ENCODE measurements at places on chromosomes 1 and 21. TPM values are rescaled to one million over a fixed set of nuclear protein-coding genes. Genes with fewer than 3 reads are reported as not detected.
A peak's percentile ranks its signal among the peaks of the same experiment; 100 is the strongest.

- H3K4me3 ChIP-seq: no peak overlapping the region
- H3K36me3 ChIP-seq: no peaks in the 10 kb centered on the region
- peaks cover 4% of the 10 kb centered on the region for H3K27me3 ChIP-seq
- H3K27ac ChIP-seq: no peak overlapping the region
- H3K4me1 ChIP-seq: no peaks in the 10 kb centered on the region
Measured at GRCh38 chr1:161427733-161428516, 60.2 kb upstream of the CFAP126 start.

- no peak for DNase-seq
- no peaks in the 10 kb centered on the region for H3K27me3 ChIP-seq
- no peaks in the 10 kb centered on the region for H3K4me1 ChIP-seq
- H3K27ac ChIP-seq: no peak overlapping the region
- no peaks in the 10 kb centered on the region for H3K36me3 ChIP-seq
Measured at GRCh38 chr1:9311029-9311428, 18.3 kb downstream of the SPSB1 start.

DNA sequence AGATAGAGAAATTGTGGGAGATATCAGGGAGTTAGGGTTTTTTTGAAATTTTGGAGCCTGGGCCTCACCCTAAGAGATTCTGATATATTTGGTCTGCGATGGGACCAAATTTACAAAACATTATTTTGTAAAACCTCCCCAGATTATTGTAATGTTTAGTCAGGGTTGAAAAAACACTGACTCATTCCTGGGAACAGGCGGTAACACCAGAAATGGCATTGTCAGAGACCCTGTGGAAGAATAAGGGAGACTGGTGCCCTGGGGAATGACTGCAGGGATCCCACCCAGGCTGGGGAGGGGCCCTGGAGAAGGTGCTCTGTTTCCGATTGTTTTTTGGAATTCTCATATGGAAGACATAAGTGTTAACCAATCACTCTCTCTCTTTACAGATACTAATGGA lies 13.1 kb upstream of the STRIP1 start:
- no peaks in the 10 kb centered on the region for H3K27me3 ChIP-seq
- H3K4me3 ChIP-seq: no peak overlapping the region
- peaks cover 15% of the 10 kb centered on the region for H3K36me3 ChIP-seq
- H3K27ac ChIP-seq: no peak overlapping the region

DNA sequence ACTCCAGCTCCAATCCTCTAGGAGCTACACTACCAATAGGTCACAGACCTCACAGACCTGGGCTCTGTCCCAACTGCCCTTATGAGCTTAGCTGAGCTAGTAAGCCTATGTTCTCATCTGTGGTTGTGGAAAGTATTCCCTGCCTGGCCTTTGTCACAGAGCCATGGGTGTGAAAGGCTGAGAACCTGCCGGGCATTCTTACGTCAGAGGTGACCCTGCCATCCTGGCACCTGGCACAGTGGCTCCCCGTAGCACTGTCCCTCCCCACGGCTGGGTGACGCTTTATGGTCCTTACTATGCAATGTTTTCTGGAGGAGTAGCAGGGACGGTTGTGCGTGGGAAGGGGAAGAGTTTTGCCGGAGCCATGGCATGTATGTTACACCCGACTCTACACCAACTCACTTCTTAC lies 3.5 kb downstream of the TNFRSF1B start:
- no peaks in the 10 kb centered on the region for H3K27me3 ChIP-seq
- DNase-seq: no peak
- H3K4me1 ChIP-seq: peaks cover 53% of the 10 kb centered on the region
- H3K36me3 ChIP-seq: no peaks in the 10 kb centered on the region
- peak overlapping the region; percentile 96 for H3K27ac ChIP-seq

CSF1 gene
- 6.3 TPM for total RNA-seq

DNA sequence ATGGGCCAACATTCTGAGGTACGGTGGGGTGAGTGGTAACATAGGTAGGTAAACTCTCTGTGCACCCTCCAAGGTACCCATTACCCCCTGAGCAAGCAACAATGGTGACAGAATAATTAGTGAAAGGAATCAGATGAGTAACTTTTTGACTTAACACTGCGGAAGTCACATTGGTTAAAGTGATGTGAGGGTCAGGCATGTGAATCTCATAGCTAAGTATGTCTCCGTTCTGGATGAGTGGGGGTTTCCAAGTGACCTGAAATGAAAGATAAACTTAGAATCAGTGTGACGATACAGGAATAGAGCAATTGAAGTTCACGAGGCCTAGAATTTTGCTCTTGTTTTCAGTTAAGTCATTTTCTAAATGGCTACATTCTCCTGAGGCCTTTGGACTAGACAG lies 311.7 kb downstream of the KCTD3 start:
- DNase-seq: no peak
- no peaks in the 10 kb centered on the region for H3K36me3 ChIP-seq
- no peaks in the 10 kb centered on the region for H3K27me3 ChIP-seq
- H3K4me3 ChIP-seq: no peak overlapping the region
- H3K27ac ChIP-seq: no peak overlapping the region

MATN1 gene
- total RNA-seq: not detected

GRCh38 chr1:93324486-93325464 lies 20.9 kb upstream of the DR1 start:
- no peaks in the 10 kb centered on the region for H3K36me3 ChIP-seq
- no peak for DNase-seq
- H3K4me3 ChIP-seq: no peak overlapping the region
- no peaks in the 10 kb centered on the region for H3K4me1 ChIP-seq
- H3K27ac ChIP-seq: no peak overlapping the region
- no peaks in the 10 kb centered on the region for H3K27me3 ChIP-seq

MMP23B gene
- 4.2 TPM for total RNA-seq

DNA sequence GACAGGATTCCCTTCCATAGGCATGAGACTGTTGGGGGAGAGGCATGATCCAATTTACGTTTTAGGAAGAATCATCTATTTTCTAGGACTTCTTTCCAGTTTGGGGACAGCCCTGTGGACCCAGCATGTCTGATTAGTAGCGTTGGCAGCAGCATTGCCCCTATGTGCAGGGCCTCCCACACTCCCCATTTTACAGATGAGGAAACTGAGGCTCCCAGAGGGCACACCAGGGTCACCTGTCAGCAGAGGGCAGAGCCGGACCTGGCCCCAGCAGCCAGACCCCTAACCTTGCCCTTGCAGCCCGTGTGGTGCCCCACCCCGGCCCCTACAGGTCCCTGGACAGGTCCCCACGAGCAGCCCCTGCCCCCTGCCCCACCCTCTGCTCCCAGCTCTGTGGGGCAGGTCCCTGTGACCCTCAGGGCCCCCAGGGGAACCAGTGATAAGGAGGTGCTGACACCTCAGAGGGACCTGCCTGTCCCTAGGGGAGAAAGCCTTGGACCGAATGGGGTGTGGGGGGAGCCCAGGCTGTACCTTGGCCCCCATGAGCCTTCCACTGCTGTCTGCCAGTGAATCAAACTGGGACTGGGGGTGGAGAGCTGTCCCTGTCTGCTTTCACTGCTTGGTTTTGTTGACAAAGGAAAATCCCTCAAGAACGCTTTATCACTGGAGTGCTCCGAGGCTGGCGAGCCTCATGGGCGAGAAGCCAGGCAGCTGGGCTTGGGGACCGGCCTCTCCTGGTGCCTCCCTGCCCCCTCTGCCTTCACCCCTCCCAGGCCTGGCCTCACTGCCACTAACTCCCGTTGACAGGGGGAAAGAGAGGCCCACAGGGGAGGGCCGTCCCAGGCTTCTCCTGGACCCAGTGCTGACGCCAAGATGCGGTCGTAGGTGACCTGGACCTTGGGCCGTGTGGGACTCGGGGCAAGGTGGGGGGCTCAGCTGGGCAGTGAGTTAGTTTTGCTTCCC lies 39.4 kb upstream of the CCDC27 start:
- no peaks in the 10 kb centered on the region for H3K4me1 ChIP-seq
- no peaks in the 10 kb centered on the region for H3K36me3 ChIP-seq
- no peak overlapping the region for H3K4me3 ChIP-seq
- H3K27ac ChIP-seq: no peak overlapping the region
